ENCODE measurements at places on chromosomes 2 and 18.

DNA sequence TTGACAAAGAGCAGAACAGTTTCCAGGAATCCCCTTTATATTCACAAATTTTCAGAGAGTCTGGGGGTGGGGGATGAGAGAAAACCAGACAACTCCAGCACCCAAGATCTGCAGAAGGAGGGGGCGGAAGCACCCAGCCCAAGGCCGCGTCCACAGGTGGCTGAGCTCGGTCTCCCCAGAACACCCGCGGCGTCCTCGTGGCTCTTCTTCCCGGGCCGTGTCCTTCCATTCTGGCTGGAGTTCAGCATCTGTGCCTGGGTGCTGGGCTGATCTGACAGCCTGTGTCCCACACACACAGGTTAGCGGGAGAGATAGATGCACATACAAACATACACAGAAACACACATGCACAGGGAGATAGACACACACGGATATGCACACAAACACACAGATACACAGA lies 455.8 kb upstream of the SALL3 start:
- no peak for DNase-seq

GRCh38 chr2:120656273-120656950 lies 79.3 kb upstream of the GLI2 start:
- no peak for DNase-seq

DNA sequence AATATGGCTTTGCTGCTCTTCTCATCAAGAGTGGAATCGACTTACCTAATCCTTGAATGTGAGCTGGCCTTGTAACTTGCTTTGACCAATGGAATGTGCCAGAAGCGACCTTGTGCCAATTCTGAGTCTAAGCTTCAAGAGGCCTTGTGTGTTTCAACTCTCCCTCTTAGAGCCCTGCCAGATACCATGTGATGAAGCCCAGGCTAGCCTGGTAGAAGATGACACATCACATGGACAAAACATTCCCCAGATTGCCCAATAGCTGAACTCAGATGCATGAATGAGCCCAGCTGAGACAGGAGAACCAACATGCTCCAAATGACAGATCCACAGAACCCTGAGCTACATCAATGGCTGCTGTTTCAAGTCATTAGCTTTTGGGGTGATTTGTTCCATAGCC lies 4.2 kb upstream of the KLHL14 start:
- DNase-seq, result no peak

- no peak for DNase-seq
Measured at GRCh38 chr18:68429841-68430240, 285.1 kb downstream of the TMX3 start.

DNA sequence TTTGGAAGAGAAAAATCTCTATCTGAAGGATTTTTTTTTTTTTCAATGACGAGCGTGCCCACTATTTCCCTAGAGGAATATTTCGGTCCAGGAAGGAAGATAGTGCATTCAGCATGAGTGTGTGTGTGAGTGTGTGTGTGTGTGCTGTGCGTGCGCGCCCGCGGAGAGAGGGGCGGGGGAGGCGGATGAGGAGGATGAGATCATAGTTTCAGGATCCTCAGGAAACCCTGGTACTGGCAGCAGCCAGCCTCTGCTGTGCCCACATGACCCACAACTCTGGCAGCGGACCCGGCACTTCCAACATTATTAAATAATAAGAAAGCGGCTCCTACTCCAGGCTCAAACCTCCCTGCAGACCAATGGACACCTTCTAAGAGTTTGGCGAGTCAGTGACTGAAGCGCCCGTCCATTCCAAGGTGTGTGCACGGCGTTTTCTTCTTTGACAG lies 217.0 kb upstream of the DTNA start:
- DNase-seq, result no peak

DNA sequence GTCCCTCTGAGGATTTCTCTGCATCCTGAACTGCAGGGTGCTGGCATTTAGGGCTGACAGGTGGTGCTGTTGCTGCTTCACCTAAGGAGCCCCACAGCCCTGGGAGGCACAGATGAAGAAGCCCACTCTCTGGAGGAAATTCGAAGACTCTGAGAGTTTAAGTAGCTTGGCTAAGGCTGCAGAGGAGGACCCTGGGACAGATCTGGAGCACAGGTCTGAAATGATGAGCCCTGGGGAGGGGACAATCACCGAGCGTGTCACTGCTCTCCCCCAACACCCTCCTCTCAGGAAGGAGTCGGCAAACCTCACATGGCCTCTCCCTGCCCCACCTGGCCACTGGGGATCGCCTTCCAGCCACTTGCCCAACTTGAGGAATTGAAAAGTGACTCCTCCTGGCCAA lies 18.6 kb downstream of the CYP27C1 start:
- DNase-seq, result no peak

GRCh38 chr2:10413991-10414451 lies 34.1 kb downstream of the ODC1 start:
- no peak for DNase-seq

- DNase-seq, result no peak
Measured at GRCh38 chr2:43898134-43898837, 59.5 kb downstream of the ABCG8 start.

DNA sequence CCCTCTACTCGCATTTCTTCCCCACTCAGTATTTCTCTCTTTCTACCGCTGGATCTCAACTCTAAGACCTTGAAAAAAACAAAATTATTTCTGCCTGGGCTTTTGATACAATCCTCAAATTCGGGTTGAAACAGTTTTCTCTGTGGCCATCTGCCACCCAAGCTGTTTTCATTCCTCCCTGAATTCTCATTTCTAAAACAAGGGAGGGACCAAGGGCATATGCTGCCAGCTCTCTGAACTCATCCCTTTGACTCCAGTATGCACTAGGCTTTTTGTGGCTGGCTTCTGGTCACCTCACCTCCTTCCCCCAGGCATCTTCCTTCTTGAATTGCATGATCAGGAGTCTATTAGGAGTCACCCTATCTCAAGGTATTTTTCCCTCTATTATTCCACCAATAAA lies 49.5 kb downstream of the CCDC148 start:
- no peak for DNase-seq

DNA sequence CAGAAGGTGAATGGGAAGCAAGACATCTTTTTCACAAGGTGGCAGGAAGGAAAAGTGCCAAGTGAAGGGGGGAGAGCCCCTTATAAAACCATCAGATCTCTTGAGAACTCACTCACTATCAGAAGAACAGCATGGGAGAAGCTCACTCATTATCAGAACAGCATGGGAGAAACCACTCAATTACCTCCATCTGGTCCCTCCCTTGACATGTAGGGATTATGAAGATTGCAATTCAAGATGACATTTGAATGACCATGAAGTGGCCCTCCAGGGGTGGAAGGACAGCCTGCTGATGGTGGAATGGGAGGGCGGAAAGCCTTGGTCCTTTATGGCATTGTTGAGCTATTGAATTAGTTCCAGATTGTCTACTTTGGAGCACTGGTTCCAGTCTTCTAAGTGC lies 413.0 kb upstream of the MEX3C start:
- no peak for DNase-seq

- DNase-seq, result no peak
Measured at GRCh38 chr18:48794251-48794970, 156.4 kb downstream of the SMAD7 start.

DNA sequence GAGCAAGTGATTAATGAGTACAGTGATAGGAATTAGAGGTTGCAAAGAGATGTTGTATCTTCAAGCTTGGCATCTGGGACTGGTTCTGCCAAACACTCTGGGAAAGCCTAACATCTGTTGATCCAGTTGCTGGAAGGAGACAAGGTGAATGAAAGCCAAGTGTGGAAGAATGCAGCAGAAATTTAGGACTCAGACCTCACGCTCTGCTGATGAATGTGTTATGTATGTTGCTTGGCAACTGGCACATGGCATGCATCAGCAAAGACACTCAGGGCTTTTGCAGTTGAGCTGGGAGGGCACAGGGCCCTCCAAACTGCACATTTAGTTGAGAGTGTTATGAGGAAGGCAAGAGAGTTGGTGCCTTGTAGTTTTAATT lies 105.5 kb downstream of the COLEC12 start:
- no peak for DNase-seq

GRCh38 chr2:164771897-164772296 lies 69.7 kb downstream of the COBLL1 start:
- DNase-seq, result no peak

DNA sequence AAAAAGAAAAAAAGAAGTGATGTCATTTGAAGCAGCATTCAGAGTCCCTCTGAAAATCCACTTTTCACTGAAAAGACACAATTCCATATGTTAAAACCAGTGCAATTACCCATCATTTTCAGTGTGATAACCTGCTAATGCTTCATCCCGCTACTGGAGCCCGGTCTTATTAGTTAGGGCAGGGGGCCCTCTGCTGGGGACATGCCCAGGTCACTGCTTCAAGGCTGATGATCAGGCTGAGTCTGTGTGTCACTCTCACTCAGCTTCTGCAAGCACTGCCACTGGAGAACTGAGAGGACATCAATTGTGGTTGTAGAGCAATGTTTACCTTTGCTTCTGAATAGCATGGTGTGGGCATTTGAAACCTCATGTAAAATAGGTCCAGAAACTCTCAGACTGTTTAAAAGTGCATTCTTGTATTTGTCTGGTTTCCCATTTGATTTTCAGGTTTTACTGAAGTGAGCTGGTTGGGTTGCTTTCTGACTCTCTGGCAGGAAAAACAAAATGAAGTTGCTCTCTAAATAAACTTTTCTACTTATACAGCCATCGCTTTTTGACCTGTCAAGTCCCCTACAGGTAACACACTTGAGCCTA lies 49.2 kb upstream of the NXPH2 start:
- DNase-seq, result no peak

DNA sequence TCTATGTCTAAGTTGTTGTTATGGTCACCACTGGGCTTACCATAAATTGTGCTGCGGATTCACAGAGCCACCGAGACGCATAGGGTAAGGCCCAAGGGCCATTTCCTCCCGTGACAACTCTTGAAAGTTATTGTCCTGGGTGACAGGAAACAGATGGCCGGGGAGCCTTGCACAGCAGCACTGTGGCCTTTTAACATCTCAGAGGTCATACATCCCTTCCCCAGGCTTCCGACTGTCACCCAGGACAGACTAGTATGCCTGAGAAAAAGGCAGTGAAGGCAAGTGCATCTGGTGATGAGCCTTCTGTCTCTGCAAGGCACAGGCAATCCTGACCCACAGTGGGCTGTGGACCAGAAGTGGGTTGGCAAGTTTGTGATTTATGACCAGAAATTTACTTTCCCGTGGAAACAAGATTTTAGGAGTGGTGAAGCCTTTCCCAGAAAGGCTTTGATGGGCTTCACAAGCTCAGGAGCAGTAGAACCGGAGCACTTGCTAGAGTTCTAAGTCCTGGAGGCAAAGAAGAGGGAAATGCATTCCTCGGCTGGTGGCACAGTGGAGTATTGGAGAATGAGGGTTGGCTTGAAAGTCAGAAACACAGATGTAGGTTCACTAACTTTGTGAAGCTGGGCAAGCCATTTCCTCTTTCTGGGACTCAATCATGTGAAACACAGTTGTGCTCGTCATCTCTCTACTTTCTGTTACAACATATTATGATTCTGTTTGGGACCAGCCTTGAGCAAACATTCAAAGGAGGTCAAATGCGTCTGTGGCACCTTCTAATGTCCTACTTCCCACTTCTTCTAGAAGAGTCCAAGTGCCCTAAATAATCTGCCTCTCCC lies 2.0 kb upstream of the CAPN14 start:
- no peak for DNase-seq

DNA sequence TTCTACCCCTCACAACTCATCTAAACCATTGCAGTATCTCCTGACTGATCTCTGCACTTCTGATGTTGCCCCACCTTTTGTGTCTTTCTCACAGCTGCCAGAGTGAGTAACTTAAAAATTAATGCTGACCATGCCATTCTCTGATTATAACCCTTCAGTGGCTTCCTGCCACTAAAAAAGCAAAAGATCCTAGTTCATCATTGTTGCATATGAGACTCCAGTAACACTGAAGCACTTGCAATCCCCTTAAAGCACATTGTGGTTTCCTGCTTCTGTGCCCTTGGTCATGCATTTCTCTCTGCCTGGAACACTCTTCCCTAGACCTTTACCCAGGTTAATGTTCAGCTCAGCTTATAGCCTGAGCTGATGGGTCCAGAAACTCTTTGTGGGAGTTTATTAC lies 95.1 kb upstream of the WDSUB1 start:
- no peak for DNase-seq

- no peak for DNase-seq
Measured at GRCh38 chr2:63589148-63589958, 590 bp downstream of the MDH1 start.

- DNase-seq, result no peak
Measured at GRCh38 chr18:9147440-9148202, 11.0 kb downstream of the ANKRD12 start.
